ENCODE measurements at places on chromosomes 13 and 19.

- DNase-seq = peak; percentile 36
Measured at GRCh38 chr19:13063461-13064091, 39.1 kb downstream of the LYL1 start.

DNA sequence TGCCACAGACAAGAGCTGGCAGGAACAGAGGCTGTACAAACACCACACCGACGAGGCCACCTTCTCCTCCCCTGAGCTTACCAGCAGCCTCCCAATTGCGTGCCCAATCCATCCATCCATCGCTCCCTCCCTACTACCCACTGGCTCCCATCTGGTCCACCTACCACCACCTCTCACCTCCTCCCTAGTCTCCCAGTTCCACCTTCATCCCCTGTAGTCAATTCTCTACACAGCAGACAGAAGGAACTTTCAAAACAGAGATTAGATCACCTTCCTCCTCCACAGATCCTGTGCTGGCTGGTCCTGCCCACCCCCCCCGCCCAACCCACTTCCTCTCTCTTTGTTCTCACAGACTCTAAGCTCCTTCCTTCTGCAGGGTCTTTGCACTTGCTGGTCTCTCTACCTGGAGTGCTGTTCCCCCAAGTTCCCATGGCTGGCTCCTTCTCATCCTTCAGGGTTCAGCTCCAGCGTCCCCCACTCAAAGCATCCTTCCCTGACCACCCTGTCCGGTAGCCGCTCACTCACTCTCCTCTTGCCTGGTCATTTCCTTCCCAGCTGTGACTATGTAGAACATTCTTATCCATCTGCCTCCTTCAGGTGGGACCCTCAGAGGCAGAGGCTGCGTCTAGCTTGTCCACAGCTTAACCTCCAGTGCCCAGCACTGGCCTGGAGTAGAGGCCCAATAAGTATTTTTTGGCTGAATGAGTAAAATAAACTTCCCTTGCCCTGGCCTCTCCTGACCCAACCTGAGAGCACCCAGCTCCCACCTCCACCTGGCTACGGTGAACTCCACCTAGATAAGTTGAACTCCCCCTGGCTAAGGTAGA lies 23.0 kb downstream of the PIN1 start:
- DNase-seq = no peak

DNA sequence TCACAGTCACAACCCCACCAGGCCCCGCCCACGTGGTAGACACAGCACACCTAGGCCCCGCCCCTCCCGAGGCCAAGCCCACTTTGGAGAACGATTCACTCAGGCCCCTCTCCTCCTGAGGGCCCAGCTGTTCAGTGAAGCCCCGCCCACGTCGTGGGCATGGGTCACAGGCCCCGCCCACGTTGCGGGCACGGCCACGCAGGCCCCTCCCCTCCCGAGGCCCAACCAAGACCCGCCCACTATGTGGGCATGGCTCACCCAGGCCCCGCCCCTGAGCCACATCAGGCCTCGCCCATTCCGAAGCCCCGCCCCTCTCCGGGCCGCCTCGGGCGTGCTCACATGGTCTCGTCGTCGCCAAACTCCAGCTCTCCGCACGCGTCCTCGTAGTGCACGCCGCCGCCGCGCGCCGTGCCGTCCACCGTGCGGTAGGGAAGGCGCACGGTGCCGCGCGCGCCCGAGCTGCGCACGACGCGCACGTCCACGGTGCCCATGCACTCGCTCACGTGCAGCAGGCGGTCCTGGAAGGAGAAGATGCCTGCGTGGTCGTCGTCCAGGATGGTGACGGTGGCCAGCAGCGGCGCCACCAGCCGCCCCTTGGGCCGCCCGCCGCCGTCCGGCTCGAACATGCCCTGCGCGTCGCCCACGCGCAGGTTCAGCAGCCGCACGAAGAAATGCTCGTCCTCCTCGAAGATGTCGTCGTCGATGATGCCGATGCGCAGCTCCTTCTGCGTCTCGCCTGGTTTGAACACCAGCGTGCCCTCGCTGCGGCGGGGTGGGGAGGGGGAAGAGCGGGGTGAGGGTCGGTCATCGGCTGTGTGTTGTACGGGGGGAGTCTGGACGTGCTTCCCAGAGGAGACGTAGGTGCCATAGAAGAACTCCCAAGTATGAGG lies 24.0 kb downstream of the SLC8A2 start:
- peak; percentile 43 for DNase-seq

DNA sequence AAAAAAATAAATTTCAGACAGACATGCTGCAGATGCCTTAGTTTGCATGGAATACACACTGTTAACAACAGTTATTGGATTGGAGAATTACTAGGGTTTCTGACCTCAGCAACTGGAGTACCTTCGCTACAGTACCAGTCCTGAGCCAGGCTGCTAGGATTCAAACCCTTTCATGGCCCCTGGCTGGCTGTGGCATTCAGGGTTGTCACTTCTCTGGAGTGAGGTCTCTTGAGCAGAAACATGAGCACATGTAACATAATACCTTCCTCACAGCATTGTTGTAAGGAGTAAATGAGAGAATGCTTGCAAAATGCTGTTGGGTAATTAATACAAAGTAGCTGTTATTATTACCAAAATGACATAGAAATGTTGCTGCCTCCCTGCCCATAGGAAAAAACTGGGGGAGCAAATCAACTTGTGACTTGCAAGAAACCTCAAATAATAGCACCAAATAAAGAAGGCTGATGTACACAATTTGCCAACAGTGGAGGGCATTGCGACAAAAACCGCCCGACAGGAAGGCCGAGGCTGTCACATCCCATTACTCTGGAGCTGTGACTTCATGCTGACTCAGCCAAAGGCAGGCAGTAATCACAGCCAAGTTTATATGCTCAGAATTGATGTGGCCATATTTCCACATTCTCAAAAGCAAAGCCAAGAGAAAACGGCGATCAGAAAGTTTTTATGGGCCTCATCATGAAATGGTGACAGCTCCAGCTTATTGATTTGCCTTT lies 100.4 kb downstream of the RFC3 start:
- peak; percentile 85 for DNase-seq

DNA sequence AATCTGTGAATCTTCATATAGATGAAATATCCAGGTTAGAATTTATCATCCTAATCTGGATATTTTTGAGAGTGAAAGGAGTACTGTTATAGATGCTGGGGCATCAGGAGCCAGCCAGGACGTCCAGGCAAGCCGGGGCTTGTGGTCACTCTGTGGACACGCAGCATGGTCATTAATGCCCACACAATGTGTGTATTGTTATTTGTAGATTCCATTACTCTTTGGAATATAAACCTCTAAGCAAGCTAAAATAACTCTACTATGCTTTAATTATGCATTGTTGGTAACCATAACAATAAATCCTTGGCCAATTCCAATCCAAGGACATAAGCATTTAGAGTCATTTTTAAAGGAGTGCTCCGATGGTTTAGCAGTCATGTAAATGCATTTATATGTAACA lies 137.9 kb downstream of the TM9SF2 start:
- no peak for DNase-seq

- DNase-seq = no peak
Measured at GRCh38 chr13:99528547-99528946, 27.3 kb downstream of the TM9SF2 start.

DNA sequence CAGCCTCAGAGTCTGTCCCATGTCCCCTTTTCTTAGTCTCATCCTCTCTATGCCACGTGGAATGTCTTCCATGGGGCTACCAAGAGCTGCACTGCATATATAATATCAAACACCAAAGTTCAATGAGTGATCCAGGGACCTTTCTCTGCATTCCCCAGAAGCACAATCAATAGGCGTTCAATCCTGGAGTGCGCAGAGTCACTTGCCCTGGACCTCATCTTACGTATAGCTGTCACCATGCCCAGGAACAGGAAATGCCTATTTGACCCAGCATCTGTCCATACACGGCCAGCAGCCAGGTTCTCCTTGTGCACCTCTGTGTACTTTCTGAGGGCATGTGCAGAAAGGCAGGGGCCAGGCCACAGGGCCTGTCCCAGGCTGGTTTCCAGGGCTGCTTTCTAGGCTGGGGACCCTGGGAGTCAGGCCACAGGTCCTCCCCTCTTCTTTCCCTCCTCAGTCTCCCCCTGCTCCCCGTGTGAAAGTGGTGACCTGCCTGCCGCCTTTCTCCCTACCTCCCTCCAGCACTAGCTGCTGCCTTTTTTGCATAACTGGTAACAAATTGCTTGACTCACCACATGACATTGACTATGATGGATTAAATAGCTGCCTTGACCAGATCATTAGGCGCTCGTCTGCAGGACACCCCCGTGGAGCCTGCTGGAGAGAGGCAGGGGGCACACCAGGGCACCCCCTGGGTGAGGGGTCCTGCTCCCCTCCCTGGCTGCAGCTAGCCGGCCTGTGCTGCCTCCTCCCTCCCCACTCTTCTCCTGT lies 222.0 kb downstream of the ZNF536 start:
- DNase-seq = no peak

GRCh38 chr13:60164234-60164889 lies 634 bp upstream of the DIAPH3 start:
- peak; percentile 37 for DNase-seq

- peak; percentile 62 for DNase-seq
Measured at GRCh38 chr13:97298816-97299215, 76.7 kb downstream of the MBNL2 start.

DNA sequence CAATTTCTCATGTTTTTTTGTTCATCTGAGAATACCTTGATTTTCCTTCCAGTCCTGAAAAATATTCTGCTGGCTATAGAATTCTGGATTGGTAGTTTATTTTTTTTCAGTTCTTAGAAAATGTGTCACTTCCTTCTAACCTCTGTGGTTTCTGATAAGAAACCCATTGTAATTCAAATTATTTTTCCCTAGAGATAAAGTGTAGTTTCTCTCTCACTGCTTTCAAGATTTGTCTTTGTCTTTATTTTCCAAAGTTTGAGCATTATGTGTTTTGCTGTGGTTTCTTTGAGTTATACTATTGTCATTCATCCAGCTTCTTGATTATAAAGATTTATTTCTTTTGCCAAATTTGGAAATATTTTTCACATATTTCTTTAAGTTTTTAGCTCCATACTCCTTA lies 324.0 kb upstream of the SPRY2 start:
- no peak for DNase-seq

DNA sequence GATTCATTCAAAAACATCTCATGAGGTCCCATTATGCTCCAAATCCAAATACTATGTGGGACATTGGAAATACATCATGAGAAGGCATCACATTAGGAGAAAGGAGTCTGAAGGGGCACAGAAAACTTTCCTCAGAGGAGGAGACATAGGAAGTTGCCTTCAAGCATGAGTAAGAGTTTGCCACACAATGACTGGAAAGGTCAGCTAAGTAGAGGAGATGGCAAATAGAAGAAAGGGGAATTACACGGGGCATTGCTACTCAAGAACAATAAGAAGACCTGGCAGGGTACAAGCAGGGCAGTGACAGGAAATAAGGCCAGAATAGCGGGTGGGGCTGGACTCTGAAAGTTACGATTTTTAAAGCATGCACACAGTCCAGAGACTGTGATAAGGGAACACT lies 231.6 kb downstream of the SPRY2 start:
- no peak for DNase-seq

DNA sequence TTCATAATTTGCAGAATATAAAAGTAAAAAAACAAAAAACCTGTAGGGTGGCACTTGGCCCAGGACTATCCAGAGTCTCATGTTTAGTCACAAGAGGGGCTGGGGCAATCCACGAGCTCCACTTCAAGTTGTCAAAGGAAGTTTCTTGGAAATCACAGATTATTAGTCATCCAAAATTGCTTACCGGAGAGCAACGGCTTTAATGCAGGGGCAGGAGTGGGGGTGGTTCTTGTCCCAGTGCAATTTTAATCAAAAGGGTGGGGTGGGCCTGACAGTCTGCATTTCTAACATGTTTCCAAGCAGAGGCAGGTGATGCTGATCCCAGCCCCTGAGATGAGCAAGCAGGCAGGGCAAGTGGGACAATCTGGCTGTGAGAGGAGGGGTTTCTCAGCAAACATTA lies 233.9 kb downstream of the ABCC4 start:
- peak; percentile 49 for DNase-seq

- no peak for DNase-seq
Measured at GRCh38 chr13:27835799-27836198, 43.5 kb downstream of the GSX1 start.

- DNase-seq = peak; percentile 62
Measured at GRCh38 chr13:76792731-76793347, 93.4 kb downstream of the KCTD12 start.

- peak; percentile 29 for DNase-seq
Measured at GRCh38 chr13:64305246-64305645, 2889.6 kb upstream of the PCDH20 start.

DNA sequence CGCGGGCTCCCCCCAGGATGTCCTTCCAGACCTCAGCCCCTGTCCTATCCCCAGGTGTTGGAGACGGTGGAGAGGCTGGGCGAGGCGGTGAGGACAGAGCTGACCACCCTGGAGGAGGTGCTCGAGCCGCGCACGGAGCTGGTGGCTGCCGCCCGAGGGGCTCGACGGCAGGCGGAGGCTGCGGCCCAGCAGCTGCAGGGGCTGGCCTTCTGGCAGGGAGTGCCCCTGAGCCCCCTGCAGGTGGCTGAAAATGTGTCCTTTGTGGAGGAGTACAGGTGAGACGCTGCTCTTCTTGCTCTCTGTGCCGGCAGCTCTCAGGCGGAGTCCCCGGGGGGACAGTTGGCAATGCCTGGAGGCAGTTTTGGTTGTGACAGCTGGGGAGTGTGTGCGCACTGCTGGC lies 6.9 kb downstream of the TTYH1 start:
- no peak for DNase-seq

DNA sequence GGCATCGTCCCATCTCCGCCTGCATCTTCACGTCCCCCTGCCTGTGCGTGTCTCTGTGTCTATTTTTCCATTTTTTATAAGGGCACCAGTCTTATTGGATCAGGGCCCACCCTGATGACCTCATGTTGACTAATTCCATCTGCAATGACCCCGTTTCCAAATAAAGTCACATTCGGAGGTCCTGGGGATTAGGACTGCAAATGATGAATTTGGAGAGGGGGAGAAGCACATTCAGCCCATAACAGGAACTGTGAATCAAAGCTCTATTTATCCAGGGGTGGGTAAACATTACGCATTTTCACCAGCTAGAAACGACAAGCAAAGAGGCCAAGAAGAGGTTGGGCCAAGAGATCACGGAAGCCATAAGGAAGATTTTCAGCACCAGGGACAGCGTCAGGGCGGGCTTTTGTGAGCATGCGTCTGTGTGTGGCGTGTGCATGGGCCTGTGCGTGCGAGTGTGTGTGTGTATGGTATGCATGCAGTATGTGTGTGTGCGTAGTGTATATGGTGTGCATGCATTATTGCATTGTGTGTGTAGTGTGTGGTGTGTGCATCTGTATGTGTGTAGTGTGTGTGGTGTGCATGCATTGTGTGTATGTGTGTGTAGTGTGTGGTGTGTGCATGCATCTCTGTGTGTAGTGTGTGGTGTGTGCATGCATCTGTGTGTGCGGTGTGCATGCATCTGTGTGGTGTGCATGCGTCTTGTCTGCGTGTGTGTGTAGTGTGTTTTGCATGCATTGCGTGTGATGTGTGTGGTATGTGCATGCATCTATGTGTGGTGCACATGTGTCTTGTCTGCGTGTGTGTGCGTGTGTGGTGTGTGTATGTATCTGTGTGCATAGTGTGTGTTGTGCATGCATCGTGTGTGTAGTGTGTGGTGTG lies 19.6 kb downstream of the CELF5 start:
- peak; percentile 65 for DNase-seq

GRCh38 chr13:97858161-97858560 lies 95.3 kb upstream of the IPO5 start:
- no peak for DNase-seq

- no peak for DNase-seq
Measured at GRCh38 chr13:93029536-93029935, 197.1 kb upstream of the GPC6 start.

Measured in EH (cell line).